ENCODE measurements at places on chromosomes 13 and 19. TPM values are rescaled to one million over a fixed set of nuclear protein-coding genes. Genes with fewer than 3 reads are reported as not detected.

GRCh38 chr13:52695856-52696255 is 43.2 kb downstream of the SUGT1 start:
- peak; percentile 67 for DNase-seq

DNA sequence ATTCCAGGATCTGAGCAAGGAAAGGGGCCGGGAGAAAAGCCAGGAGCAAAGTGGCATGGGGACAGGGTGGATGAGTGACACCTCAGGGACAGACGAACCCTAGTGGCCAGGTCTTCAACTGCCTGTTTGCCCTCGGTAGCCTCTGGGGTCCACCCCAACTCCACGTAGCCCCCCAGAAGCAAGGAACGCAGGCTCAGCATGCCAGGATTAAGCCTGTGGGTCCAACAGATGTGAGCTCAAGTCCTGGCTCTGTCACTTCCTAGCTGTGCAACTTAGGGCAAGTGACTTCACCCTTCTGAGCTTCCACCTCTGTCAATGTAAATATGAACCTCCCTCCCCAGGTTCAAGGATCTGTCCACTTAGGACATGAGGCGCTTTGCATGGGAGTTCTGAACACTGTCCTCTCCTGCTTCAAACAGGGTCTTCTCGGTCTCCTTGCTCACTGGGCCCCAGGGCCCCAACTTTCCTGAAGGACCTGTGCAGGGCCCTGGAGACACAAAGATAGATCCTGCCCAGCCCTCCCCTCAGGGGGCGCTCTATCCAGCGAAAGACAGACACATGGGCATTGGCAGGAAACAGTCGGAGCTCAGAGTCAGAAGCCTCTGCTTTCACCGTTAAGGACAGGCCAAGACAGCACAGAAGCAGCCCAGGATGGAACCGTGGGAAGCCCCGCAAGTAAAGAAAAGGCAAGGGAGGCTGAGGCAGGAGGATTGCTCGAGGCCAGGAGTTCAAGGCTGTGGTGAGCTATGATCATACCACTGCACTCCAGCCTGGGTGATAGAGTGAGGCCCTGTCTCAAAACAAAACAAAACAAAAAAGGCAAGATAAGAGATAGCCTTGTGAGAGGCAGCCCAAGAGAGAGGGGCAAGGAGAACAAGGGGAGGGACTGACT is 13.2 kb downstream of the SYDE1 start:
- no peak for DNase-seq

DNA sequence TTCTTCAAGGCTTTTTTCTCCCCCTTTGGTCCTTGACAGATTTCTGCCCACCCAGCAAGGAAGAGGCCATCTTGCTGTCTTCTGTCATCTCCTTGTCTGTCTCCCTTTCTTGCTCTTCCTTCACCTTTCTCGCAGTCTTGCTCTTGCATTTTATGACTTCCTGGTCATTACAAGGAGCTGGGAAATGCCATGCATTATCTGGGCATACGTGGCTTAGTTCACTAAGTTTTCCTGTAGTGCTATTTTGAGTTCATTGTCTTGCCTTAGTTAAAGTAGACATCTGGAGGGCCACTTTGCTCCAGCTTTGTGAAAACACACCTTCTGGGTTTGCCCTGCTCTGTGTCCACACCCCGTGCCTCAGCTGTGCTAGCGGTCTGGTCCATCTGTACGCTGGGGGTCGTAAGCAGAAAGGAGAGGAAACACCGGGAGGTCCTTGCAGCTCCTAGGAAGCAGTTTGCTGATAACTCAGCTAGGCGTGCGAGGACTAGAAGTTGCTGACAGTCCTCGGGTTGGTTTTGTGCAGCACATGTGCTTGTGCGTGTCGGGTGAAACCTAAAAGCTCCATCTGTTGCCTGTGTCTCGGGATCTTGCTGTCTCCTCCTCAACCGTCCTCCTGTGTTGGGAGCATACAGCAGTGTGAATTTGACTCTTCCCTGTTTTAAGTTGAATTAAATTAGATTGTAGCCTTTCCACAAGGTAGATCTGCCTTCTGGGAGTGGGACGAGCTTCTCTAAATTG is 59.4 kb downstream of the ARHGEF7 start:
- no peak for DNase-seq

Gene FBN3
- total RNA-seq, result not detected

DNA sequence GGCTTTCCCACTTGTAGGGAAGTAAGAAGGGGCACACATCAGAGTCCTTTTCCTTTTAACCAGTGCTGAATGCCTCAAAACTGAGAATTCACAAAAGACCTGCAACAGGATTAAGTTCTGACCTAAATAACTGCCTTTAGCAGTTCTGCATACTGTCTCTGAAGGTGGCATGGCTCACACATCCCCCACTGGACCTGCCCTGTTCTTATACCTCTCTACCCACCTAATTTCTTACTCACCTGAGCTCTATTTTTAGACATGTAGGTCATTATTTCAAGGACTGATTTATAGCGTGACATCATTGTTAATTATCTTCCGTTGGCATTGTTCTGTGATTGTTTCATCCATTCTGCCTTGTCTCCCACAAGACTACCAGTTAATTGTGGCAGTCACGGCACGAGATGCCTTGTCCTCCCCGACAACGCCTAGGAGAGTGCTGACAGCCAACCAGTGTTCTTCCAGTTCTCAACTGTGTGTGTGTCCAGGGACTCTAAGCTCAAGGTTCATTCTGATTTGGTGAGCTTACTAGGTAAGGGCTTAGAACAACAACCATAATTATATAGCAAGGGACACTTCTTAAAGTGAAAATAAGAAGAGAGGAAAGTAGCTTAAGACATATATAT is 27.1 kb upstream of the UBL3 start:
- no peak for DNase-seq

DNA sequence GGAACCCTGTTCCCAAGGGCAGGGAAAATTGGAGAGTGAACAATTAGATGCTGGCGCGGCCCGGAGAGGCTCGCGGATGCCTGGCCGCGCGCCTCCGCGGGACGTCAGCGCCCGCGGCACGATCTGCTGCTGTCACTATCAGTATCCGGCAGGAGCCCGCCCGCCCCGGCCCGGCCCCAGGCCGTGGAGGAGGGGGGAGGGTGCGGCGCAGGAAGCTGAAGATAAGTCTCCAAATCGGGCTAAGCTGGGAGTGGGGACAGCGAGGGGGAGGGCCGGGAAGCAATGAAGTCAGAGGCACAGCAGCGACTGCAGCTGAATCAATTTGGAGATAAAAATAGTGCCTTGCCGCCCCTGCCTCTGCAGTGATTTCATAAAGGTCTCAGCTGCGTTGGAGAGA is 441.5 kb upstream of the KLF12 start:
- DNase-seq, result peak; percentile 33

DNA sequence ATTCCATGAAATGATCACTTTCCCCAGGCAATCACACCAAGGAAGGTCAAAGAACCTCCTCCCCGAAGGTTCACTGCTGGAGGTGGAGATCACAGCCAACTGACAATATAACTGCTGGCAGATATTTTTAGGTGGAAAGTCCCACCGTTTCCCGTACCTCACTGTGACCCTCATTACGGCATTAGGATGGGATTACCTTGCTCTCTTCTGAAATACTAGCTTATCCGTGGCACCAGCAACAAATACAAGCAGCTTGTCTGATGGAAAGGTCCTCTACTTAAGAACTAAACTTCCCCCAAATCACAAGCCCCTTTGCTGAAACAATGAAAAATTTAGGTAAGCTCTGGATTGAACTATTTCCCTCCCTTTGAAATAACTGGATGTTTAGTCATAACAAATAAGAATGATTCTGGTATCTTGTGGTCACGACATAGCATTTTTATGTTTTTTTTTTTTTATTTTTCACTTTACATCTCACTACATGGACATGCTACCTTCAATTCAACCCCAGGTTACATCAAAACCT is 178.9 kb downstream of the COL4A1 start:
- peak; percentile 49 for DNase-seq

GRCh38 chr19:58581227-58582141 is 8.3 kb upstream of the MZF1 start:
- peak; percentile 91 for DNase-seq

- DNase-seq, result no peak
Observed at GRCh38 chr13:99040536-99041131, 62.8 kb upstream of the DOCK9 start.

DNA sequence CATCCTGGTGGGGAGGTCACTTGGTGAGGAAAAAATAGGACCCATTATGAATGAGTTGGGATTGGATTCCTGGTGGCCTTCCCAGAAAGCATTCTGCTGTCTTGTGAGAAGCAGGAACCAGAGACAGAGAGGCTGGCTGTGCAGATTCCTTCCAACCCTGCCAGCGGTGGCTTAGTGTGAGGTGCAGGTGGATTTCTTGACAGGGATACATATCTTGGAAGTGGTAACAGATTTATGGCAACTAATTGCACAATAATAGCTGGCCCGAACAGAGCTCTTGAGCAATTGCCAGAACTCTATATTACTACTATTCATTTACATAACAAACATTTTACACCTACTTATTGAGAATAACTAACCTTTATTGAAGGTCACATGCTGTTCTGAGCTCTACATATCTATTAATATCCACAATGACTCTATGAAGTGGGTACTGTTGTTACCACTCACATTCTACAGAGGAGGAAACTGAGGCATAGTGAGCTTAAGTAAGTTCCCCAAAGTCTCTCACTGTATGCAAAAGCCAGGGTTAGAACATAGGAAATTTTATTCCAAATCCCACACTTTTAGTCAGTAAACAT is 173.9 kb upstream of the SERP2 start:
- DNase-seq, result no peak

DNA sequence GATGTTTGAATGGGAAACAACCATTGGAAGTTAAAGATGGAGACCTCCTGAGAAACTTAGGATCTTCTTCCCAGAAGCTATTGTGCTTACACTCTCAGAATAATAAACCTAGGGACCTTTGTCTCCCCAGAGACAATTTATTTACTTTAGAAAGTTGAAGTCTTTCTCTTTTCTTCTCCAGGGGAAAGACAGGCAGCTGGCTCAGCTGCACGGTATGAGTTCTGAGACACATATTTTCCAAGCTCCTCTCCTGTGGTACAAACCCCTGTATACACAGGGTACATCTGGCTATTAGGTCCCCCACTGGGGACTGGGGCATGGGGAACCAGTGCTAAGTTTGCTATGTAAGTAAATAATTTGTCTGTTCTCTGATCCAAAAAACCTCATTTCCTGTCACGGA is 67.5 kb upstream of the POSTN start:
- DNase-seq, result peak; percentile 23

DNA sequence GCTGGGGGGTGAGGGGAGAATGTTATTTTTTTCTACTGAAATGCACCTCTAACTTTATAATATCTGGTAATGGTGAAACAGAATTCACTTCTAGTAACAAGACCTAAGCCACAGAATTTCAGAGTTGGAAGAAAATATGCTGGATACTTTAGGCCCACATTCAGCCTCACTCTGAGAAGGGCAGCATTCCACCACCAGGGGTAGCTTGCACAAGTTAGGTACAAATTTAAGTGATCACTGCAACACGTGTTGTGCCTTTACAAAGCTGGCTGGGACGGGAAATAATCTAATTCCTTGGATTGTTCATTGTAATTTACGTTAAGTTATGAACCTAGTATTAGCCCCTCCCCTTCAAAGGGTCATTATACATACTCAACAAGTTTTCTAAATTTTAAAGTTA is 192.3 kb downstream of the RGCC start:
- peak; percentile 38 for DNase-seq

GRCh38 chr19:1259206-1259875 is 9.8 kb upstream of the CIRBP start:
- DNase-seq, result peak; percentile 51

GRCh38 chr19:55453511-55454260 is 7.8 kb downstream of the ISOC2 start:
- DNase-seq, result no peak

GRCh38 chr13:38255600-38255999 is 94.1 kb upstream of the UFM1 start:
- DNase-seq, result no peak

GRCh38 chr19:6587998-6588507 is 2.9 kb downstream of the CD70 start:
- DNase-seq, result no peak

Gene FREM2
- not detected for total RNA-seq

Gene HMGB1
- 480 TPM for total RNA-seq

DNA sequence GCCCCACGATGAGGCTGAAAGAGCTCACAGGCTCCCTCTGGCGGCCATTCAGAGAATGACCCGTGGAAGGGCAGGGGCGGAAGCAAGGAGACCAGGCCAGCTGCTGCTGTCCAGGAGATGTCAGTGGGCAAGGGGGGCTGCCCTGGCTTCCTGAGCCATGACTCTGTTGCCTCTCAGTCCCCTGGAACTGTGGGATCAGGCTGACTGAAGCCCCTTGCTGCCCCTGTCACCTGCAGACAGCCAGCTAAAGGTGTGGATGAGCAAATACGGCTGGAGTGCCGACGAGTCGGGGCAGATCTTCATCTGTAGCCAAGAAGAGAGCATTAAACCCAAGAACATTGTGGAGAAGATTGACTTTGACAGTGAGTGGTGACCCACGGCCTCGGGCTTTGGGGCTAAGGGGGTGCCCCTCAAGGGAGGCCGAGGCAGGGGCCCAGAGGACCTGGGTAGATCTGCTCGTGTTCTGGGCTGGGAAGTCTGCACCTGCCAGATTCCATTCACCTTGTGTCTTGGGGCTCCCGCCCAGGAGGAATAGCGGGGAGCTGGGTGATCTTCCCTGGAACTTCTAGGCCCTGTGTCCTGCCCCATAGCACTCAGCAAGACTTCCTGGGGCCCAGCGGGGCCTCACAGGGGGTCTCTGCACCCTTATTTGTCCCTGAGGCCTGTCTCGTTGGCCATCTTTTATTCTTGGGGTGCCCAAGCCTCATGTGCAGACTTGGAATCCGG is 12.5 kb upstream of the ACTN4 start:
- DNase-seq, result peak; percentile 54

Gene MEDAG
- 0.36 TPM for total RNA-seq

GRCh38 chr13:57631596-57632275 is at the start of gene PCDH17:
TSS of gene PCDH17 (plus strand) at chr13:57631744. CDS start at chr13:57632547, 803 bp downstream.
- no peak for DNase-seq

Gene CCDC70
- total RNA-seq, result not detected

Gene CSNK1A1L
- total RNA-seq, result not detected

DNA sequence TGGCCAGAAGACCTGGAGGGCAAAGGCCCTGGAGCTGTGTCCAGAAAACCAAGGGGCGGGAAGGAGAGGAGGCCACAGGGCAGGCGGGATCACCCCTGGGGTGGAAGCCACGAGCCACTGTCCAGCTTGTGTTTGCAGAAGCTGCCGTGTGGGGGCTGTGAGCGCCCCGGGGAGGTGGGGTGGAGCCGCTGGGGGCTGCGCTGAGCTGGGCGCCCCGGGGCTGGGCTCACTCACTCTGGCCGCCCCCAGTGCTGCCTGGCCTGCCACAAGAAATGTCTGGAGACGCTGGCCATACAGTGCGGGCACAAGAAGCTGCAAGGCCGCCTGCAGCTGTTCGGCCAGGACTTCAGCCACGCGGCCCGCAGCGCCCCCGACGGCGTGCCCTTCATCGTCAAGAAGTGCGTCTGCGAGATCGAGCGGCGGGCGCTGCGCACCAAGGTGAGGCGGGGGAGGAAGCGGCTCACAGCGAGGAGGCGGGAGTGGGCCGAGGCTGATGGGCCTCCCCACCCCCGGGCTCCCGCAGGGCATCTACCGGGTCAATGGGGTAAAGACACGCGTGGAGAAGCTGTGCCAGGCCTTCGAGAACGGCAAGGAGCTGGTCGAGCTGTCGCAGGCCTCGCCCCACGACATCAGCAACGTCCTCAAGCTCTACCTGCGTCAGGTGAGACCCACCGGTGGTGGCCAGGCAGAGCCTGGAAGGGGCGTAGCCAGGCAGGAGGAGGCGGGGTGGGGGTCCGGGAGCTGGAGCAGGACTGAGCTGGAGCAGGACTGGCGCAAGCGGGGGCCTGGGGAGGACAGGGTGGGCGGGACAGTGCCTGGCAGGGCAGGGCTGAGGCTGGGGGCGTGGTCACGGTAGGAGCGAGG is 13.6 kb downstream of the POLR2E start:
- no peak for DNase-seq

- no peak for DNase-seq
Observed at GRCh38 chr19:12737835-12738351, 596 bp downstream of the GET3 start.

Gene IGFL2
- not detected for total RNA-seq

Gene IGLON5
- not detected for total RNA-seq

All from IMR-90 (cell line).